ENCODE measurements at places on chromosomes 2 and 18.
A peak's percentile ranks its signal among the peaks of the same experiment; 100 is the strongest.

- no peak for DNase-seq
These were observed 25.3 kb downstream of the PTPN18 start for GRCh38 chr2:130381145-130381544.

- no peak for DNase-seq
These were observed 687.8 kb upstream of the DDX18 start for GRCh38 chr2:117126656-117127055.

GRCh38 chr18:36389027-36389426, 91.5 kb downstream of the FHOD3 start:
- no peak for DNase-seq

- no peak for DNase-seq
These were observed 484.7 kb downstream of the BCL11A start for GRCh38 chr2:60068755-60069154.

- DNase-seq: no peak
These were observed 26.6 kb downstream of the POLE4 start for GRCh38 chr2:74984947-74985637.

GRCh38 chr2:176068419-176068832, 15.3 kb downstream of the EVX2 start:
- DNase-seq: no peak

GRCh38 chr18:58345875-58346274, 283.0 kb downstream of the ALPK2 start:
- no peak for DNase-seq

- no peak for DNase-seq
These were observed 70.6 kb upstream of the TEX51 start for GRCh38 chr2:126828051-126828450.

GRCh38 chr18:57771626-57772025, 31.5 kb downstream of the ATP8B1 start:
- no peak for DNase-seq

GRCh38 chr2:218547978-218548377, 20.2 kb downstream of the USP37 start:
- no peak for DNase-seq

DNA sequence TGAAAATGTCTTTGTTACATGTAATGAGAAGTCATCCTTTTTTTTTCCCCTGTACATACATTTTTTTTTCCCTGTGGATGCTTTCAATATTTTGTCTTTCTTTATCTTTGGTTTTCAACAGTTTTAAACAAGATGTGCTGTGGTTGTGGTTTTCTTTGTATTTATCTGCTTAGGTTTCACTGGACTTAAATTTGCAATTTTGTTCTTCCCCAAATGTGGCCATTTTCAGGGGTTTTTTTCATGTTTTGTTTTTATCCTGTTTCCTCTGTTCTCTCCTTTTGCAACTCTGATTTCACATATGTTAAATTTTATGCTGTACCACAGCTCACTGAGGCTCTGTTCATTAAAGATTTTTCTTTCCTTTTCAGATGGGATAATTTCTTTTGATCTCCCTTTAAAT, 41.7 kb downstream of the GALNT1 start:
- DNase-seq: no peak

DNA sequence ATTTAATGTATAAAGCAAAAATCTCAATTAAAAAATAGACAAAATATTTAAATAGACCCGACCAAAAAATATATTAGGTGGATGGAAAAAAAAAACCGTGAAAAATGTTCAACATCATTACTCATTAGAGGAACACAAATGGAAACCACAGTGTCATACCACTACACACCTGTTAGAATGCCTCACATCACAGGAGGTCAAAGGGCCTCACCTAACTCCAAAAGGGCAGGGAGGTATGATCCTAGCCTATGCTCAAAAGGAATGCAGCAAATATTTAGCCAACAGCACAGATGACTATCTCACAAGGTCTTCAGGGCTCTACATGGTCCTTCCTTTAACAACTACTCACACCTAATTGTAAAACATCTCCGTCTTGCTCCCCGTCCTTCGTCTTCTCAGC, 185.5 kb upstream of the SETBP1 start:
- DNase-seq: no peak

GRCh38 chr2:172893671-172894070, 158.0 kb downstream of the RAPGEF4 start:
- DNase-seq: no peak

GRCh38 chr2:159232456-159233170, 53.9 kb downstream of the WDSUB1 start:
- no peak for DNase-seq

GRCh38 chr2:238346544-238346943, 26.2 kb downstream of the TRAF3IP1 start:
- no peak for DNase-seq

DNA sequence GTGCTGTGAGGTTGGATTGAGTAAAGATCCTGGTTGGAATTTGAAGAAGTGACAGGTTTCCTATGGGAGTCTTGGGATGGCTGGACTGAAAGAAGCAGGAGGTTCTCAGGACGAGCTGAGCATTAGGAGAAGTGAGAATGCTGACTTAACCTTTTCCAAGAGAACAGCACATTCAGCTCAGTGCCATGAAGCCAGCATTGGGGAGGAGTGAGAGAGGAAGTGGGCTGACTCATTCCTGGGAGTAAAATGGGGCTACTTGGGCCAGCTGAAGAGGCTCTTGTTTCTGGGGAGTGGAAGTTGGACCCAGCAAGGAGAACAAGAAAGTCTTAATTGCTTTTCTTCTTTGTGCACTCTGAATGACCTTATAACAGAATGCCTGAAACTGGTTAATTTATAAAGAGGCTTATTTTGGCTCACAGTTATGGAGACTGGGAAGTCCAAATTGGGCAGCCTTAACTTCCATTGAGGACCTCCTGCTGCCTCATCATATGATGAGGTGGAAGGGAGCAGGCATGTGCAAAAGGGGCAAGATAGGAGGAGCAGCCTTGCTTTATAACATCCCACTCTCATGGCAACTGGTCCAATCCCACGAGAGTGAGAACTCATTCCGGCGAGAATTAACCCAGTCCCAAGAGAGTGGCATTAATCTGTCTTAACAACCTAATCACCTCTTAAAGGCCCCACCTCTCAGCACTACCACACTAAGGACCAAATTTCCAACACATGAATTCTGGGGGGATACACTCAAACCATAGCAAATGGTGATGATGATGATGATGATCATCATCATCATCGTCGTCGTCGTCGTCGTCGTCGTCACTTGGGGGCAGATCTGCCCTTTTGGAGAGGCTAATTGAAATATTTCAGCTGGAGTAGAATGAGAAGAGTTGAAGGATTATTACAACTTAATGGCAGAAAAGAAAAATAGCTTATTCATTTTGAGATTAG, 26.1 kb downstream of the DGUOK start:
- DNase-seq: no peak

- DNase-seq: no peak
These were observed 89.8 kb upstream of the GRB14 start for GRCh38 chr2:164710837-164711765.

DNA sequence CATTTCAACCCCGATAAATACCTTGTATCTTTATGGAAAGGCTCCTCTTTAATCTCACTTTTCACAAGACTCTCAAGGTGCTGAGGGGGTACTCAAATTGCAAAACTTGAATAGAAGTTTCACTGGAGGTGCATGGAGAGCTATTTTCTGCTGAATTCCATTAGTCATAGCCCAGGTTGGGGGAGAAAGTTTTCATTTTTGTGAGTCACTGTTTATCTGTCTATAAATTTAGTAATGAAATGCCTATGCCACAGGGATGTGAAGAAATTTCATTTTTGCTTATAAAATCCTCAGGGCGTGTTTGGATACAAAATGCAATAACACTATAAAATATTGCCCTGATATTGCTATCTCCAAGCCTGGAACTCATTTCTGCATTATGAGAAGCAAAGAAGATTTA, 346.3 kb downstream of the LRATD1 start:
- DNase-seq: no peak

GRCh38 chr18:45157576-45157975, 457.7 kb upstream of the SLC14A2 start:
- DNase-seq: no peak

- no peak for DNase-seq
These were observed 4.6 kb upstream of the SEH1L start for GRCh38 chr18:12943215-12943614.

GRCh38 chr2:120887741-120888231, 152.1 kb downstream of the GLI2 start:
- DNase-seq: no peak

DNA sequence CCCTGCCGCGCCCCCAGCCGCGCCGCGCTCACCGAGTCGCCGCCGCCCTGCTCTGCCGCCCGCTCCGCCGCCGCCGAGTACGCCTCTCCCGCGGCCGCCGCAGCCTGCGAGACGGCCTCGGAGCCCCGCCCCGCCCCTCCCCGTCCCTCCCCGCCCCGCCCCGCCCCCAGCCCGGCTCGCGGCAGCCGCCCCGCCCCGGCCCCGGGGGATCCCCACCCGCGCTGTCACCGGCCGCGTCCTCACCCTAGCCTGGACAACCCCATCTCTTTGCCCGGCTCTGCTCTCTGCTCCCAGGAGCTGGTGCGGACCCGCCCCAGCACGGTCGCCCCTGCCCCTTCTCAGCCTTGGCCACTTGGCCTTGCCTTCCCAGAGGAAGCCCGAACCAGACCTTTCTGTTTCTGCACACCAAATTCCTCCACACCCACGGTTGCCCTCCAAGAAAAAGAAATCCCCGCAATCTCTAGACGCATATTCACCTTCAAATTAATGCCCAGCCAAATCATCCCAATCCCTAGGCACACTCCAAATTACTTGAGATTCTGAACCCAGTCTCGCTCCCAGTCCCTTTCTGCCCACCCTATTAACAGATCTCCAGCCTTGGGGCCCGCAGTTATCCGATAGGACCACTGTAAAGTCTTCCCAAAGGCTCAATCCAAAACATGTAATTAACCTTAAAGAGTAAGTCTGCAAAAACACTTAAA, at the start of gene CYRIA:
Gene CYRIA, minus strand, starts transcription at position 87 of the 701 bp plus-strand sequence. CDS start 77,715 bp downstream, outside the sequence.
- no peak for DNase-seq

- no peak for DNase-seq
These were observed 220.1 kb downstream of the L3MBTL4 start for GRCh38 chr18:6194640-6195039.

GRCh38 chr2:239630618-239631286, 229.9 kb upstream of the HDAC4 start:
- peak; percentile 69 for DNase-seq

DNA sequence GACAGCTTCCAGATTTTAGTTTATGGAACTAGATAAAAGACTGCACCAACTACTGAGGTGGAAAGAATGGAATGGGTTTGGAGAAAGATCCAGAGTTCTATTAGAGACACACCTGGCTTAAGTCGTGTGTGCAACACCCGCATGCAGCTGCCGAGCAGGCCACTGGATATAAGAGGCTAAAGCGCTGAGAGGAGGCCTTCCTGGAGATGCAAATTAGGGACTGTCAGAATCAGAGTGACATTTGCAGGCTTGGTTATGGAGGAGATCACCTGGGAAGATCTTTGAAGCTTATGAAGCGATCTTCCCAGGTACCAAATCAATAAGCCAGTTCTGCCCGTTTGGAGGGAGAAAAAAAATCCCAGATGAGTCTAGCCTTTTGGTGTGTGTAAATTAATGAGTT, 30.4 kb upstream of the KLHL29 start:
- DNase-seq: no peak

DNA sequence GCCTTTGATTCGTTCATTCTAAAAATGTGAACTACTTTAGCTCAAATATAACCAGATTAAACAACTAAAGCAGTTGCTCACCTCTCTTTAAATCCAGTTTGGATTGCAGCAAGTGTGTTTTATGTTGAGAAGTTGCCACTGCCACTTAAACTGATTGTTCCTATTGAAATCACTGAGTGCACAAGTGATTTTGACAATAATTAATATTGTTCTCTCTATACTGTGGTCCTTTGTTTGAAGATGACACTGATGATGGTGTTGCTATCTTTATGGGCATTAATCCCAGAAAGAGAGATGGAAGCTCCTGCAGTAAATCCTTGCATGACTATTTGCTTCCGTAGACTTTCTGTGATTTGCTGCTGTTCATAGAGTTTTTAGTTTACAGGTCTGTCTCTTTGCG, 251.4 kb upstream of the ZEB2 start:
- no peak for DNase-seq

GRCh38 chr2:179936654-179937053, 70.4 kb downstream of the CWC22 start:
- DNase-seq: no peak

GRCh38 chr2:40396124-40396523, 55.8 kb downstream of the SLC8A1 start:
- DNase-seq: no peak

GRCh38 chr2:2566396-2567323, 235.6 kb upstream of the MYT1L start:
- DNase-seq: no peak

DNA sequence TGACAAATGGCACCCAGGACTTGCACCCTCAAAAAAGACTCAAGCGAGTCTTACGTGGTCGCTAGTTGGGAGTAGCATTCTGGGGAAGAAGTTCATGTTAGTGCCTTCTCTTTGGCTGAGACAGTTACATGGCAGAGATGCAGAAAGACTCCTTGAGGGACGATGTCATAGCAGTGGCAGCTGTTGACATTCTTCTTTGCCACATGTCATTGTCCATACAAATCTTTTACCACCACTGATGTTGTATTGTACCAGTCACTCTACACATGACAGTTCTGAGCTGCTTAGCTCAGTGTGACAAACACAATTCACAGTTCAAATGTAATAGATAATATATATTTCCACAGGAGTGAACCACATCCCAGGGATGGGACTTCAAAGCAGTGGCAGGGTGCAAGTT, 197.1 kb downstream of the TCF4 start:
- DNase-seq: no peak

DNA sequence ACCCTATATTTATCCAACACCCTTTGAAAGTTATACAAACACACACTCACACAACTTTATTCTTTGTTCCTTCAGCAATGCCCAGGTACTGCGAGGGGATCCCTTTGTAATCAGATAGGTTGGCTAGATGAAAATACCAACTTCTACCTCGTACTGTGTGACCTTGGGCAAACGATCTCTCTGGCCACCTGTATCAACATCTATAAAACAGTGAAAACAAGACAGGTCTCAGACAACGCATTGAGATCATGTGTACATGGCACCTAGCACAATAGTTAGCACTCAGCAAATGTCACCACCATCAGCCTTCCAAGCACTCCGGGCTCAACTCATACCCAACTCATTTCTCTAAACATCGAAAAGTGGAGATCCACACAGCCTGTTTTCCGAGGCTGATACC, 118.4 kb upstream of the PPP1CB start:
- DNase-seq: no peak

DNA sequence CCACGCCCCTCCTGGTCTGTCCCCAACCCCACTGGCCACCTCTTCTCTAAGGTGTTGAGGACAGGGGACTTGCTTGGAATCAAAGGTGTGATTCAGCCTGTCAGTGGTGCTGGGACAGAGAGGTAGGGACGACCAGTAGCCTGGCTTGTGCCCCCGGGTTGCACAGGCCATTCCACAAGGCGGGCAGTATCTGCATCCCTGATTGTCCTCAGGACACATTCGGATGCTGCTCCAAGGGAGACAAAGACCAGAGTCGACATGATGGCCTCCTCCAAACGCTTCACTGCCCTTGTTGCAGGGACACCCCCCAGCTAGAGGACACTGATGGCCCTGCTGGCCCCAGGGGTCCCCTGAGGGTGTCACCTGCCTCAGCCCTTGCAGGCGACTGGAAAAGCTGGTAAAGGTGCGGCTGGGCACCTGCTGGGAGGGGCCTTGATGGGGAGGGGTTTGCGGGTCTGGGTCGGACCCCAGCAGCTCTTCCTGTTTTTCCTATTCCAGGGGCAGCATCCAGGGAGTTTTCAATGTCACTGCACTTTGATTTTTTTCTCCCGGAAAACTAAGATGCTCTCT, 98.0 kb downstream of the PTGR3 start:
- DNase-seq: no peak

GRCh38 chr18:67568166-67568565, 51.6 kb upstream of the DSEL start:
- DNase-seq: no peak

- no peak for DNase-seq
These were observed 168.3 kb downstream of the MAP2 start for GRCh38 chr2:209592106-209592505.
